SK-N-MC (cell line): ENCODE measurements at places on chromosomes 12 and 14.

DNA sequence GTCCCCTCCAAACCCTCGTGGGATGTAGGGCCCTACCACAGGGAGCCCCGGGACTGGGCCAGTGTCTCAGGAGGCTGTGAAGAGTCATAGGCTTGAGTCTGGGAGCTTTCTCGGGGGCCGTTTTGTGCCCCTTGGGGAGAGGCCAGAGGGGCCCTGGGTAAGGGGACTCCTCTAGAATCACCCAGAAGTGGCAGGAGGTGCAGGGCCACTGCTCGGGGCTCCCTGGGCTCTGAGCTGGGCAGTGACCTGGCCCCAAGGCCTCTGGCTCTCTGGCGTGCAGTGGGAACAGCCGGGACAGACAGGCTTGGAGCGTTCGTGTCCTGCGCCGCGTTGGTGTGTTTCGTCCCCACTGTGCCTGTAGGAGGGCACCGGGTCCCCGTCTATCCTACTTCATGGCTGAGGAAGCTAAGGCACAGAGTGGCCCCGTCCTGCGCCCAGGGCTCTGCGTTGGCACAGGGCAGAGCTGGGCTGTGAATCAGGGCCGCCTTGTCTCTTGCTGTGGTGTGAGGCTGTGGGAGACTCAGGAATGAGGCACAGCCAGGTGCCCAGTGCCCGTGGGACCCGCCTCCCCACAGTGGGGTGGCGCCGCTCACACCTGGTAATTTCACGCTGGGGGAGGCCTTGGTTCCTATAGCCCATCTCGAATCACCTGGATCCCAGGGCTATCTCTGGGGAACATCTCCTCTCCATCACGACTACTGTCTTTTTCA is 23.8 kb upstream of the KIF26A start:
- no peak for DNase-seq

GRCh38 chr12:126617312-126617711 is 1552.1 kb downstream of the AACS start:
- DNase-seq = no peak

DNA sequence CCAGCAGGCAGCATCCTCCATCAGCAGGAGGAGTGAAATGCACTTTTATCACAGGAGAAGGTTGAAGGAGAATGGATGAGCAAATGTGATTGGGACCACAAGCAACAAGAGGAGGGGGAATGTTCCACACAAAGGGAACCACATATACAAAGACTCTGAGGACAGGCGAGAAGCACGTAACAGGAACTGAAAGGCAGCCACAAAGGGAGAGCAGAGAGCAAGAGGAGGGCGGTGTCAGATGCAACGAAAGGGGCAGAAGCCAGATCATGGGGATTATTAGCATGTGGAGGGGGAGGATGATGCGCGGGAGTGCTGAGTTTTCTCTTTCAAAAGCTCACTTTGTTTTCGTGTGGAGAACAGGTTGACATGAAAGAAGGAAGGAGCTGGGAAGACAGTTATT is 241.1 kb downstream of the SPTSSA start:
- no peak for DNase-seq

DNA sequence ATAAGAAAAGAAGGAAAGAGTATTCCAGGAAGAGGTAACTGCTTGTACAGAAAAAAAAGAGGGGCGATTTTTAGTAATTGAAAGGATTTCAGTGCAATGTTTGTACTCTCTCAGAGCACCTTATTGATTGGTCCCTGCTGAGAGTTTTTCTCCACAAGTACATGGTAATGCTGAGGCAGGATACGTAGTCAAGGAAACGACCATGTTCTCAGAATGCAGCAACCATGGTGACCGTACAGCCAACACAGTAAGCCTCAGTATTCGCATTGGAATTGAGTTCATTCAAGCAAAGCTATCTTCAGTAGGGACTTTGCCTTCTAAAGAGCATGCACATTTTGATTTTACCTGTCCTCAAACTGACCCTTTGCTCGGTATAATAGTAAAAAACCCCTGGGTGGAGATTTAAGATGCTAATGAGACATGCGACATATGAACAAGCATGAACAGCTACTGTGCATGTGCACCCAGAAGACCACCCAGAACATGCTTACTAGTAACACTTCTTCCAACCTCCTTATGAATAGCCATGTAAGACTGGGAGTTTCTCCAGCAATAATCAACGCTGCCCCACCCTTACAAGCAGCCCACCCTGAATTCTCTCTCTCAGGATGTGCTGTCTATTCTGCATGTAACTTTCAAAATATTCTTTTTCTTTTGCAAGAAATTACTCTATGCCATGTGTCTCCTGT is 6.2 kb upstream of the SLC41A2 start:
- no peak for DNase-seq

- no peak for DNase-seq
Observed at GRCh38 chr12:96047229-96048211, 12.1 kb upstream of the LTA4H start.

DNA sequence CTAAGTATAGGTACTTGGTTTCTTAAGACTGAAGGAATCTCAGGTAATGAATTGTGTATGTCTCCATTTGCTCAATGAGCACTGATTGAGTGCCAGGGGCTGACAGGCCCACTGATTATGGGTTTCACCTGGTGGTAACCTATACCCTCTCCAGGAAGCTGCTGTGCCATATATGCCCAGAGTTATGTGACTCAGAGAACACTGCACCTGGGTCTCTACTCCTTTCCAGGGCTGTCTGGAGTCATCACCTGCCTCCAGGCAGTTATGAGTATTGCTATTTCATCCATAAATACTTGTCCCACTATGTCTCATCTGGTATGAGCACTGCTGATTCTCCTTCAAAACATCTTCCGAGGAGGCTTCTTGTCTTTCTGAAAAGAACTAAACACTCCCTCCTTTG is 692.9 kb downstream of the BCL11B start:
- DNase-seq = no peak

DNA sequence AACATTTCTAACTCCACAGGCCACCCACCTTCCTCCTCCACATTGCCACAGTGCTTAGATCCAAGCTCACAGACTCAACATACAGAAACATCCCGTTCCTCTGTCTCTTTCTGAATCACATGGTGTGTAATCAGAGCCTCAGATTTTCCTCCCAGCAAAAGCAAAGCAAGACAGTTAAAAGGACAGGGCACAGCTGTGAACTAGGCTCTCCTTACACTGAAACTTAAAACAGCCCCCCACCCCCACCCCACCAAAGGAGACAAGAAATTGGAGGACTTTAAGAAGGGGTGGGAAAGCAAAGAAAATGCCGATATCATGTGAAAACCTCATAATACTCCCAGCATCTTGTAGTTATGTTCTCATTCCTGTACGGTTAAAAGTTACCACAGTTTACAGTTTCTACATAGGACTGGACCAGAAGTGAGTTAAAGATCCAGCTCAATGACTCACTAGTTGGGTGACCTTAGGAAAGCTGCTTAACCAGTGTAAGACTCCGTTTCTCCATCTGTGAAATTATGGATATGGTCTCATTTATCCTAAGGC is 4.8 kb downstream of the YBX3 start:
- DNase-seq = no peak

GRCh38 chr12:2198005-2198501 is 145.3 kb downstream of the CACNA1C start:
- no peak for DNase-seq
